Muscle of back (tissue), 13 donors: ENCODE measurements at places on chromosomes 7 and 10. TPM values are rescaled to one million over a fixed set of nuclear protein-coding genes. Genes with fewer than 3 reads are reported as not detected.

GRCh38 chr10:121800831-121801230 is 127.0 kb downstream of the ATE1 start:
- DNase-seq = no peak

DNA sequence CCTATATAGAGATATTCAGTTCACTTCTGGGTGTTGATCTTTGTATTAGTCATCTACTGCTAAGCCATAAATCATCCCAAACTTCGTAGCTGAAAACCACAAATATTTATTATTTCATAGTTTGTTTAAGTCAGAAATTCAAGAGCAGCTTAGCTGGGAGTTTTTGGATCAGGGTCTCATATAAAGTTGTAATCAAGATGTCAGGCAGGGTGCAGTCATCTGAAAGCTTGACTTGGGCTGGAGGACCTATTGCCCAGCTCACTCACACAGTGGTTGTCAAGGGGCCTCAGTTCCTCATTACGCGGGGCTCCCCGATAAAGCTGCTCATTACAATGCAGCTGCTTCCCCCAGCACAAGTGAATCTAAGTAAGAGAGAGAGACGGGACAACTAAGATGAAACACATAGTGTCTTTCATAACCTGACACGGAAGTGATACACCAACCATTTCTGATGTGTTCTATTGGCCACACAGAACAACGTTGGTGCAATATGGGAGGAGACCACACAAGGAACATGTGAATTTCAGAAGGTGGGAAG is 15.7 kb downstream of the PPP1R3C start:
- no peak for DNase-seq

DNA sequence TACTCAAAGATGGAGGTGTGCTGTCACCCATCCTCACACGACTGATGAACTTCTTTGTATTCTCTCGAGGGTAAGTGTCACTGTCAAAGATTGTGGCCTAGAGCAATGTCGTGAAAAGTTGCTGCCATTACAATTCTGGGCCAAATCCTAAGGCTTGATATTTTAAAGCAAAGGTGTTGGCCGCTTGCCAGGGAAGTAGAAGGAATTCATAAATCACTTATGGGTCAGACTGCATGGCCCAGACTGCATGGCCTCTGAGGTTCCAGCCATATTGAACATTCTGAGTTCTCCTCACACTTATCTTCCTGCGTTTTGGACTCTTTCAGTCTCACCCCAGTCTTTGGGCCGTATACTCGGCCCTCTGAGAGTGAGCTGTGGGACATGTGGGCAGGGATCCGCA is 8.6 kb downstream of the MEST start:
- DNase-seq = no peak

DNA sequence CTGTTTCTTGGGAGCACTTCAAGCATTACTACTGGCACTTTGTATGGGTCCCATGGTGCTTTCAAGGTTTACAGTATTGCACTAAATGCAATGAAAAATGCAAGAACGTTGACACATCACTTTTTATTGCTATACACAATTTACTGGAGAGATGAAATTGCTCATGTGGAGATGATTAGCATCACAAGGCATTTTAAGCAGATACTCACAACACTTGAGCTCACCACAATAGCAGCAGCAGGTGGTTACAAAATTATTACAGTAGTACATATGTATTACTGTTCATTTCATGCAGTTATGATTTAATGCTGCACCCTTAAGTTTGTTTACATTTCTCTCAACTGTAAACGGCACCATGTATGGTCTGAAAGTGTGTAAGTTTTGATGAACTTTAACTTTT is 537.7 kb downstream of the GRM8 start:
- no peak for DNase-seq

GRCh38 chr7:35035511-35035961 is 1.7 kb downstream of the DPY19L1 start:
- peak; percentile 3 for DNase-seq

TAS2R4 gene
- 2.6 TPM for polyA plus RNA-seq

TMEM213 gene
- 0.05 TPM for polyA plus RNA-seq

TIMM23 gene
- polyA plus RNA-seq = 57.8 TPM

FOXP2 gene
- polyA plus RNA-seq = 12.7 TPM

DENND11 gene
- polyA plus RNA-seq = 9.8 TPM
